Kasumi-1 (cell line): ENCODE measurements at places on chromosomes 12 and 14.

GRCh38 chr14:94907626-94908261 lies 137.8 kb upstream of the GSC start:
- DNase-seq = no peak

DNA sequence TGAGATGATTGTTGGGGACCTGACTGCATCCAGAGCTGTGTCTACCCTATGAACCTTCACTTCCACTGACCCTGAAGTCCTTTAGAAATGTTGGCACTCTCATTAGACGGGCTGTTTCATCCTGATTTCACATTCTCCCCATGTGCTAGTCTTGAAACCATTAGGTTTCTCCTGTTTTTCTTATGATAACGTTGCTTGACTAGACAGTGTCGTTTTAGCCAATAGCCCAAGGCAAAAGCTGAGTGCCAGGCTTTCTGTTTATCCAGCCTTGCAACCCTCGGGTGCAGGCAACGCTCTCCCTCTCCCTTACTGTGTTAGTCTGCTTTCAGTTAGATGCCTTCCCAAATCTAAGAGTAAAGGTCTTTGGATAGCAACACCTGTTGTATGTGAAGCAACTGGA lies 30.1 kb downstream of the DACT1 start:
- no peak for DNase-seq

DNA sequence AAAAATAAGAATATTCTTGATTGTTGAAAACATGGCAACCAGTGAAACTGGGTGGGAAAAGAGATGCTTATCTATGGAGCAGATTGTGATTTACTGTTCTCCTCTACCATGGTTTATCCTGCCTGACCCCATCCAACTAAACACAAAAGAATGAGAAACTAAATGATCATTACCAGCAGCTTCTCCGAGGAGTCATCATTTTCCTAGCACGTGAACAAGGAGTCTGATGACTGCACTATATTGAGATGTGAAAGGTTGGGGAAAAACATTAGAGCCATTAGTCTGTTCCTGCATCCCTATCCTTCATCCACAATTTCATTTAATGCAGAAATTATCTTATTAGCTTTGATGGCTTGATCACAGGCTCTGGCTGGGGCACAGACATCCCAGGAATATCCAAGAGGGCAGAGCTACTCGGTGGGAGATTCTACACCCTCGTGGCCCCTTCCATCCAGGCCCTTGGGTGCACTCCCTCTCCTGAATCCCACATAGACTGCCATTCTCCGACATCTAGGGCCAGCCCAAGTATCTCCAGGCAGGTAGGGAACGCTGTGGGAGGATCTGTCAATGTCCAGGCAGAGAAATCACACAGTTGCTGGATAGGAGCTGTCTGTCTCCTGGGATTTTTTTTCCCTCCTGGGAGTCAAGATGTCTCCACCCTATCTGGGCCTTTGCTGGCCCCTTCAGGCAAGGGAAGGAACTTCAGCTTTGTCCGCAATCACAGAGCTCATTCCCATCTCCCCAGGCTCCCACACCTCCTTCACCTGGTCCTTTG lies 43.3 kb upstream of the DHRS4 start:
- peak; percentile 27 for DNase-seq

DNA sequence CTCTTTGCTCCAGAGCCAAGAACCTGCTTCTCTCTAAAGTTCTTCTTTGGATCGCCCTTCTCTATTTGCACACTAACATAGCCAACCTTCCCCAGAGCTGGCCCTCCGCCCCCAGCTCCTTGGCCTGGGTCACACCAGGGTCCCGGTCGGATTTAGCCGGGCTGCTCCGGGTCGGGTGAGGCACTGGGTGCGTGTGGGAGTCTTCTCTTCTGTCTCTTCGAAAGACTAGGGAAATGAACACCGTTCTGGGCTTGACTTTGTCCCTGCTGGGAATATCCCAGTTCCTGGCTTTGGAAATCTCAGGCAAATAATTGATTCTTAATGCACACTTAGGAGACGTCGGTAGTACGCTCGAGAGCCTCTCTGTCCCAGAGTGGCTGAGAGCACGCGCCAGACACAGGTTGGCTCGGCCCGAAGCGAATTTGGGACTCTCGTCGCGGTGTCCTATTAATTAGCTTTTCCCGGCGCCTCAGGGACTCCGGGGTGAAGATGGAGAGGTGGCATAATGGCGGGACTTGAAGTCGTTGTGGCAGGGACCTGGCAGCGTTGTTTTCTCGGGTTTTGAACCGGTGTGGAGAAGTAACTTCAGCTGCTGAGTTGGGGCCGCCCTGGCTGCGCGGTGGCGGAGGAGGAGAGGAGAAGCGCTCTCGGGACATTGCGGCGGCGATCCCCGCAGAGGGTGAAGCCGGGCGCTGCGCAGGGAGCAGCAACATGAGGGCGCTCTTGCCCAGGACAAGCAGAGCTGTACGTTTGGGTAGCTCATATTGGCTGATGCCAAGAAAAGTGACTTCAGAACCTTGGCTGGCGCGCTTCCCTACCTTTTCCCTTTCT lies 7.5 kb downstream of the FOXG1 start:
- no peak for DNase-seq

DNA sequence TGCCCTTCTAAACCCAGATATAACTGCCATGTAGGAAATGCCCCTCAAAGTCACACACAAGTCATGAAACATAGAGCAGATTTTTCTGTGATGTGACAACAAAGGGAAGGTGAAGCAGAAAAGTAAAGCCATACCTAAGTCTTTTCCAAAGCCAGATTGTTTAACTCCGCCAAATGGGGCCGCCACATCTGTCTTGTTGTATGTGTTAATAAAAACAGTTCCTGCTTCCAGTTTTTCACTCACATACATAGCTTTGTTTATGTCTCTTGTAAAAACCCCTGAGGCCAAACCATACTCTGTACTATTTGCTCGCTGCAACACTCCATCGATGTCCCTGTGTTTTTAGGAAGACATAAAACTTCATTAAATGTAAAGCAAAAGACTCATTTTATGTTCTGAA lies 40.3 kb downstream of the NOPCHAP1 start:
- DNase-seq = no peak

- DNase-seq = no peak
These were observed 41.2 kb upstream of the CRY1 start for GRCh38 chr12:107134558-107134957.

DNA sequence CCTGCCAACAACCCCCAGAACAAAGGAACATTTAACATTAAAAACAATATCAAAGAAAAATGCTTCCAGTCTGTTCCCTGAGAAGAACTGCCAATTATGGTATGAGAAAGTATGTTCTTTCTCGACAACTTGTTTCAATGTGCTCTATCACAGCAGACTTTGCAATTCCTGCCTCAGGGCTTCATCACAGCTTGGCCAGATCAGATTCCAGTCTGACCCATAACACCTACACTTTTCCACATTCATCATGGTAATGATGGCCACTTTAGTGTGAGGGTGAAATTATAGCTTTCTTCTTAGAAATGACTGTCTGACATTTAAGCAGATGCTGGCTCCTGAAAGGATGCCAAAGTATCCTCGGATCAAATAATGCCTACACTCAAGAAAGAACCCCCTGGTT lies 17.0 kb downstream of the NEK9 start:
- no peak for DNase-seq

DNA sequence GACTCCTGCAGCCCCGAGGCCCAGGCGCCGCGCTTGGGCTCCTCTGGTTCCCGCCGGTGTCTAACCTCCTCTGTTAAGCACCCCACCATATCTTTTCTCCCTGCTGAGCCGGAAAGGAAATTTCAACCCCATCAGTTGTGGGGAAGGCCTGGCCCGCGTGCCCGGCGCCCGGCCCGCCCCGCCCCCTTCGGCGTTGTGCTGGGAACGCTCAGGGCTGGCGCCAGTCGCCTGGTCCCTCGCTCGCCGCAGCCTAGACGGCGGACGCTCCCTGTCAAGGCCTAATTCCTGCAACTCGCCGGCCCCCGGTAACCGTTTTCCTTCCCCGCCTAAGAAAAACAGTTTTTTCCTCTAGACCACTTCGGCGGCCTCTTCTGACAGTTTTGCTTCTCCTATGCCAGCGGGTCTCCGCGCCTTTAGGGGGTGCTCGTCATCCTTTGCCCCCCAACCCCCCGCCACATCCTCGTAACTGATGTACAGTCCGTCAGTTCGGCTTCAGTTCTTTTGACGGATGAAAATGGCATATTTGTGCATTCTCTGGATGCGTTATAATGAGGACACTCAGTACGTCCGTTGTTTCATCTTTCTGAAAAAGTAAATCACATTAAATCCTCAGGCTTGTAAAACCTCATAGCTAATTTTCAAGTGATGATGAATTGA lies 506 bp upstream of the NAP1L1 start:
- DNase-seq = peak; percentile 67

GRCh38 chr12:80412343-80412953 lies 31.6 kb upstream of the PTPRQ start:
- peak; percentile 80 for DNase-seq

- DNase-seq = no peak
These were observed 217.4 kb downstream of the C12orf42 start for GRCh38 chr12:103278329-103278728.

- DNase-seq = no peak
These were observed 113.0 kb downstream of the SRGAP1 start for GRCh38 chr12:63957496-63957895.

DNA sequence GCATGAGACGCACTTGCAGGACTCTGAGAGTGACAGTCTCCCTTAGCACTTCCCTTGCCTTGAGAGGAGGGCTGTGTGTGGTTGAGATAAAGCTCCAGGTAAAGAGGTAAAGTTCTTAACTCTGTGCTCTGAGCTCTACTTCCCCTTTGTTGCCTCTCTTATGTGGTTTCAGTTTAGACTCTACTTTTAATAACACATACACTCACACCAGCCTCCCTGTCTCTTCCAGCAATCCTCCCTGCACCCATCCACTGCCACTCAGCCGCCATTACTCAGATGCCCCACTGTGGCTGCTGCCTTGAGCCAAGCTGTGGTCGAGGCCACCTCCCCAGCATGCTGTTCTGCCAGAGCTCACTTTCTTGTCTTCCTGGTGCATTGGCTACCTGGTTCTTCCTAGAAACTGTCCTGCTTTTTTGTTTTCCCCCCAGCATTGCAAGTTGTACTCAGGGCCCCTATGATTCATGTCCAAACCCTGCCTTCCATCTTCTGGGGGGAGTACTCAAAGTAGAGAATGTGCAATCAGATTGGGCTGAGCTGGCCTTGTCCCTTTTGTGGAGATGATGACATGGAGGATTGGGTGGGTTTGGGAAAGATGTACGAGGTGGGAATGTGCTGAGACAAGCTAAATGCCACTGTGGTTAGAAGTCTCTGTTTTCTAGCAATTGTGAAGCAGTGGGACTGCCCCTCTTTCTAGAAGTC lies 115.5 kb upstream of the PARP11 start:
- peak; percentile 32 for DNase-seq

DNA sequence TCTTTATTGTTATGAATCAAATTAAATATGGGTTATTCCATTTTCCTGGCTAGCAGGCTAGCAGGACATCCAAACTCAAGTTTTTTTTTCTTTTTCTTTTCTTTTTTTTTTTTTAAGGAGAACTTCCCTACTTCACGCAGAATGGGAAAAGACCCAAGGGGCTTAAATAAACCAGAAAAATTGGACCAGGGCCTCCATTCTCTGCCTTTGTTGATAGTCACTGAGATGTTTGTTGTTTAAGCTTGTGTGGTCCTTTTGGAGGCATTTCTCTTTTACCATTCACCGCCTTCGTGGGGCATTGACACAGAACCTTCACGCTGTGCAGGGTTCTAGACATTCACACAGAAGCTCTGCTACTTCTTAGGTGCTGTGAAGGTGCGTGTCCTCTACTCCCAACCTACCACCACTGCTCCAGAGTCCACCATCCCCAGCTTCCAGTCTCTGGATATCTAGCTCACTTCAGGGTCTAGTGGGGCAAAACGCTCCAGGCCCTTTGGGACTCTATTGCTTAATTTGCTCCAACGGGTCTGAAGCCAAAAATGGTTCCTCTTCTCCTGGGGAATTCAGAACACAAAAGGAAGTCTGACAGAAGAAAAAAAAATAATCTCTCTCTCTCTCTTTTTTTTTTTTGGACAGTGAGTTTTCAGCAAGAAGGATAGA lies 301.3 kb downstream of the AEBP2 start:
- no peak for DNase-seq

- DNase-seq = no peak
These were observed 158.9 kb upstream of the FOXG1 start for GRCh38 chr14:28607661-28608060.

DNA sequence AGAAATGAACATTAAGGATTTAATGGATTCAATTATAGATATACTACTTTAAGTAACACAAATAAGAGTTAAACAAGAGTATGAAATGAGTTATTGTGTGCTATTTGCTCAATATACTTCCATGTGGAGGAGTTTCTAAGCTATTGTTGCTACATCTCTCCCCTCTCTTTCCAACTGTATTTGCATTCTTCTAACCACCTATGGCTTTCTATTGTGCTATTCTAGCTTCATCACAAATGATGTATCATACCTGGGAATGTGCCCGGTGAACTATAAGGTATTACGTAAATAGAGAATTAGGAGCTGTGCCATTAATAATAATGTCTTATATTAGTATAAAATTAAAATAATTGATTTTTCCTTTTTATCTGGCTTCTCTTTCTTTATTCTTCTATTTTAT lies 87.1 kb upstream of the PLEKHG7 start:
- DNase-seq = no peak

- DNase-seq = no peak
These were observed 7.2 kb upstream of the P2RX4 start for GRCh38 chr12:121202407-121203355.

DNA sequence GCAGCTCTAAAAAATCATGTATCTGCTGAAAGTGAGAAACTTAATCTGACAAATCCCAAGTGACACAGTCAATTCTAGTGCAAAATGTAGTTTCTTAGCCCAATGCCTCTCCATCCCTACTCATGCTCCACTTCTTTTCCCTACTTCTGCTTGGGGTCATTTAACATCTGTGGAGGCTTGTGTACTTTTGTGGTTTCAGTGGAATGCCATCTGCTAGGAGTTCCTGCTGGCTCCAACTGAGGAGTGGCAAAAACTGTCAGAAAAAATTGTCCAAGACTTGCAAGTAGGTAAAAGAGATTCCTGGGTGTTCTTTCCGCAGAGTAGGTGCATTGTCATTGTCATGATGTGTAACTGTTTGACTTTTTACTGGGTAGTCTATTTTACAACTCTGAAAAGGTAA lies 12.5 kb upstream of the AVPR1A start:
- no peak for DNase-seq

DNA sequence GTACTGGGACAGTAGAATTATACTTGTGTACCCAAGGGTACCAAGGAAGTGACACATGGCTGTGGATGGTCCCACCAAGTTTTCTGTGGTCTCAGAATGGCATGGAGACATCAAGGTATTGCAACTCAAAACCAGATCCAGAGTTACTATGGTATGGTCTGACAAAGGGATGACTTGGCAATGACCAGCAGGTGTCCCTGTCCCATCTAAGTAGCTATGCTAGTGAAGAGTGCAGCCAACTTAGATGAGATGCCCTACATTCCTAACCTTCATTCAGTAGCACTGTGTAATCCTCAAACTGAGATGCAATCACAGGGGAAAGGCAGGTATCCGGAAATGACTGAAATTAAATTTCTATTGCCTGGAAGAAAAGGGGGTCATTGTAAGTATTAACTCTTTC lies 188.7 kb upstream of the TMEM260 start:
- DNase-seq = no peak

DNA sequence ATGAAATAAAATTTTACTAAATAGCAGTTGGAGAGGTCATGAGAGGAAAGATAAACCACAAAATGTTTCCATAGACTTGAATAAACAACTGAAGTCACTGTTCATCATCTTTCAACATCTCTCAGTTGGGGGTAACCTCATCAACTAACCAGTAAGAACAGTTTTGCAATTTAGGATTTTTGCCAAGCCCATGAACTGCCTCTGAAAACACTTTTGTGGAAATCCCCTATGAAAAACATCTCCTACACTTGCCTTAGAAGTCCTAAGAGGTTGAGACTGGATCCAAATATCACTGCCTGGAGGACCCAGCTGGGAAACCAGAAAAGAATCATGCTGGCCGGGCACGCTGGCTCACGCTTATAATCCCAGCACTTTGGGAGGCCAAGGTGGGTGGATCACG lies 273.1 kb downstream of the C12orf50 start:
- no peak for DNase-seq
